ENCODE measurements at places on chromosomes 3 and 15. TPM values are rescaled to one million over a fixed set of nuclear protein-coding genes. Genes with fewer than 3 reads are reported as not detected.
A peak's percentile ranks its signal among the peaks of the same experiment; 100 is the strongest.

- no peak overlapping the region for H3K27ac ChIP-seq
- H3K27me3 ChIP-seq = no peaks in the 10 kb centered on the region
- DNase-seq = no peak
- H3K4me3 ChIP-seq = no peak overlapping the region
Measured at GRCh38 chr3:183307749-183308148, 54.7 kb downstream of the B3GNT5 start.

- H3K27me3 ChIP-seq = no peaks in the 10 kb centered on the region
- H3K27ac ChIP-seq = no peak overlapping the region
- DNase-seq = no peak
- H3K4me1 ChIP-seq = no peaks in the 10 kb centered on the region
Measured at GRCh38 chr15:47294765-47295259, 422.5 kb upstream of the SEMA6D start.

GRCh38 chr15:73722425-73722824 lies 30.7 kb downstream of the INSYN1 start:
- no peak overlapping the region for H3K27ac ChIP-seq
- no peaks in the 10 kb centered on the region for H3K4me1 ChIP-seq
- DNase-seq = no peak
- H3K36me3 ChIP-seq = no peaks in the 10 kb centered on the region
- H3K4me3 ChIP-seq = no peak overlapping the region
- H3K27me3 ChIP-seq = peaks cover 20% of the 10 kb centered on the region

DNA sequence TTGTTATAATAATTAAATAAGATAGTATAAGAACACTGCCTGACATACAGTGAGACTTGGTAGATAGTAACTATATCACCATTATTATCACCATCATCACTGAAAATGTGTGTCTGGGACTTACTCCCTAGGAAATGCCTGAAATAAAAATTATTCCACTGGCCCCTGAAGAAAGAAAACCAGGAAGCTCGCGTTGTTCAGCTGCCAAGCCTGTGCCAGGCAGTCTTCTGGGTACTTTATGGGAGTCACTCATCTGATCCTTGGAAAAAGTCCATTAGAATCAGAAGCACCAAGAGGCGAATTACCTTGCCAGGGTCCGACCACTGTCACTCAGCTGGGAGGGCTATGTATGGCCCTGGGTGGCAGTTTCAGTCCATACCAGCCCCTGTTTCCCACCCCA lies 220.3 kb upstream of the TPM1 start:
- no peaks in the 10 kb centered on the region for H3K36me3 ChIP-seq
- H3K27me3 ChIP-seq = peaks cover 13% of the 10 kb centered on the region
- DNase-seq = no peak
- H3K27ac ChIP-seq = no peak overlapping the region

DNA sequence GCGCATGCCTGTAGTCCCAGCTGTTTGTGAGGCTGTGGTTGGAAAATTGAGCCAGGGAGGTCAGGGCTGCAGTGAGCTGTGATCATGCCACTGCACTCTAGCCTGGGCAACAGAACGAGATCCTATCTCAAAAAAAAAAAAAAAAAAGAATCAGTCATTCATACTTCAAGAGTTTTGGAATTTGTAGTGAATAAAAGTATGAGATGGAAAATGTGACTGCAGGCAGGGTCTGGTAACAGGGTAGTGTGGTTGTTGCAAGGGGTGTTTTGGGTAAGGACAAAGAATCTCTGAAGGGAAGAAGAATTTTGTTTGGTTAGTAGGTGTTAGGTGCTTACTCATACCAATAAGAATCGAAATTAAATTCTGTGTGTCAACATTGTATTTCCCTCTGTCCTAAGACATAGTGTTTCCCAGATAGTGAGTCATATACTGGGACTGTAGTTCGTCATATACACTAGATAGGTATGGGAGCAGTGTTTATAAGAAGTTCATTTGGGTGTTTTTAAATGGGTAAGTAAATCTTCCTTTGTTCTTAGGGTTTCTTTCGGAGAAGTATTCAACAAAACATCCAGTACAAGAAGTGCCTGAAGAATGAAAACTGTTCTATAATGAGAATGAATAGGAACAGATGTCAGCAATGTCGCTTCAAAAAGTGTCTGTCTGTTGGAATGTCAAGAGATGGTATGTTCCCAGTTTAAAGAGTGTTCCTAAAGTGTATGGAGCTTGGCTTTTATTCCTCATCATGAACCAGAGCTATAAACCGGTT lies 14.2 kb downstream of the NR1D2 start:
- peaks cover 2% of the 10 kb centered on the region for H3K36me3 ChIP-seq
- no peaks in the 10 kb centered on the region for H3K27me3 ChIP-seq
- no peak overlapping the region for H3K27ac ChIP-seq
- peaks cover 5% of the 10 kb centered on the region for H3K4me1 ChIP-seq

DNA sequence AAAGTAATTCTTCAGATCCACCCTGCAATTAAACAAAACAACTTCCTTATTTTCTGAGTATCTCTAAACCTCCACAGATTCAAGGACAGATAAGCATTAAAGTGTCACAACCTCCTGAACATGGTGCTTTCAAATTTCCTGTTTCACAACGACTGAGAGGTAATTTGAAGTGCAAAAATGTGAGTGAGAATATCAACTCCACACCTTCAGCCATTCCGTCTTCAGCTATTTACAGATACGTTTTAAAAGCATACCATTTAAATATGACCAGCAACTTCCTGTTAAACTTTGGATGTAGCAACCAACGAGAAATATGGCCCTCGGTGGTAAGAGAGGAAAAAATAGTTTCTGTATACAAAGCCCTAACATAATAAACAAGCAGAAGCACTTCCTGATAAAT lies 32.1 kb upstream of the PCSK6 start:
- H3K4me1 ChIP-seq = peaks cover 7% of the 10 kb centered on the region
- H3K36me3 ChIP-seq = no peaks in the 10 kb centered on the region
- H3K27me3 ChIP-seq = peaks cover 3% of the 10 kb centered on the region
- H3K4me3 ChIP-seq = peak overlapping the region; percentile 24
- no peak for DNase-seq
- H3K27ac ChIP-seq = no peak overlapping the region

DNA sequence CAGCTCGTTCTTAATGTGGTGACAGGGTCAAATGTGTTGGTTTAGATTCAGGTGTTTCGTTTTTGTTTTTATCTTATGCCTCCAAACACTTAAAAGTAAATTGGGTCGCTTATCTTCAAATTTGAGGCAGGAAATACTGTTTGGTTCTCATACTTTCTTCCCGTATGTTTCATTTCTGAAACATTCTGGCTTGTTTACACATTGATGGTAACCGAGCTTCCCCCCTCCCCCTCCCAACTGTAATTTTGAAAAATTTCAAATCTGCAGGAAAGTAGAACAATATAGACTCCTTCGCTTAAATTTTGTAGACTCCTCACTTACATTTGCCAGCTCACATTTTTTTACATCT lies 64.9 kb downstream of the CMTM8 start:
- H3K27me3 ChIP-seq = no peaks in the 10 kb centered on the region
- DNase-seq = peak; percentile 82
- H3K27ac ChIP-seq = peak overlapping the region; percentile 82

GRCh38 chr15:53721334-53722087 lies 38.0 kb downstream of the WDR72 start:
- no peaks in the 10 kb centered on the region for H3K27me3 ChIP-seq
- H3K27ac ChIP-seq = no peak overlapping the region
- H3K4me1 ChIP-seq = no peaks in the 10 kb centered on the region

DNA sequence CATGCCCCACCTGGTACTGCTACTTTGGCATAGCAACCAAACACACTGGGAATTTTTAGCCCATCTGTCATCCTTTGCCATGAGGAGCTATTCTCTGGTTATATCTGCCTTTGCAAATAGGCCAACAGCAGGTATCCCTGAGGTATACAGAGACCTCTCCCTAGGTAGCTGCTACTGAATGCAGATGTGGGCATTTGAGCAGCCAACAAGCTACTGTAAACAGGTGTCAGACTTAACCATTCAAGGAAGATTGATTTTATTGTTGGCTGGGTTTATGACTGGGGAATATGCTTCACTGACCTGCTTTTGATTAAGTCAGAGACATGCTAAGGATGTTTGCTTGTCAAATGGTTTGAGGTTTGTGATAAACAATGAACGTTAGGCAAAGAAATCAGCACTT lies 183.2 kb downstream of the OXSM start:
- no peaks in the 10 kb centered on the region for H3K27me3 ChIP-seq
- H3K36me3 ChIP-seq = no peaks in the 10 kb centered on the region
- no peaks in the 10 kb centered on the region for H3K4me1 ChIP-seq
- no peak overlapping the region for H3K27ac ChIP-seq
- H3K4me3 ChIP-seq = no peak overlapping the region
- DNase-seq = no peak

- DNase-seq = no peak
- H3K36me3 ChIP-seq = no peaks in the 10 kb centered on the region
- peaks cover 9% of the 10 kb centered on the region for H3K27me3 ChIP-seq
Measured at GRCh38 chr15:89743594-89743993, 7.5 kb downstream of the MESP1 start.

GRCh38 chr3:119872773-119873172 lies 90.9 kb downstream of the NR1I2 start:
- H3K27me3 ChIP-seq = no peaks in the 10 kb centered on the region
- no peak for DNase-seq
- H3K36me3 ChIP-seq = peaks cover 7% of the 10 kb centered on the region
- H3K4me1 ChIP-seq = peaks cover 11% of the 10 kb centered on the region
- no peak overlapping the region for H3K27ac ChIP-seq

DNA sequence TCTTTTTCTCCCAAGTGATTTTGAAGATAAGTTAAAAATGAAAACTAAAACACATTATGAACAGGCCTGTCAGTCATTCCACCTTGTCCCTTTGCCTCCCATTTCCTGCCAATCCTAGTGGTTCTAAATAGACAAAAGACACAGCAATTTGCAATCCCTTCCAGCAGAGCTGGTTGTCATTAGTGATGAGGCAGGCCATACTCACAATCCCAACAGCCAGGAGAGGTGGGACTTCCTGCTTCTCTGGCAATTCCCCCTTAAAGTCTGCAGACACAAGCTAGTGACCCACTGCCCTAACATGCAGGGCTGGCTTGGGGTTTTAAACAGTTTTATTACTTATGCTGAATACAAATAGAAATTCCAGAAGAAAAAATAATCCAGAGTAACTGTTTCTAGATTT lies 38.4 kb upstream of the RBP1 start:
- H3K4me3 ChIP-seq = no peak overlapping the region
- no peaks in the 10 kb centered on the region for H3K36me3 ChIP-seq
- no peaks in the 10 kb centered on the region for H3K27me3 ChIP-seq
- peak; percentile 48 for DNase-seq
- H3K4me1 ChIP-seq = no peaks in the 10 kb centered on the region

- H3K36me3 ChIP-seq = peaks cover 30% of the 10 kb centered on the region
- H3K27ac ChIP-seq = no peak overlapping the region
Measured at GRCh38 chr15:99630607-99631131, 64.9 kb downstream of the MEF2A start.

The GOLGA6L9 gene
- total RNA-seq = 1.5 TPM

The MFGE8 gene
- 10.6 TPM for total RNA-seq

The COL6A5 gene
- total RNA-seq = not detected

The SNRK gene
- 29.0 TPM for total RNA-seq

The SLC9C1 gene
- not detected for total RNA-seq

The CADPS gene
- total RNA-seq = not detected

The TMEM207 gene
- total RNA-seq = not detected
